ENCODE measurements at places on chromosomes 6 and 20. TPM values are rescaled to one million over a fixed set of nuclear protein-coding genes. Genes with fewer than 3 reads are reported as not detected.

Gene CRISP2
- 0.18 TPM for polyA plus RNA-seq

Gene TGM3
- polyA plus RNA-seq = 0.26 TPM

Gene UBD
- 1.6 TPM for polyA plus RNA-seq

- DNase-seq = no peak
Measured at GRCh38 chr6:87382861-87383260, 24.9 kb upstream of the CFAP206 start.

- no peak for DNase-seq
Measured at GRCh38 chr6:18693881-18694280, 306.7 kb downstream of the RNF144B start.

DNA sequence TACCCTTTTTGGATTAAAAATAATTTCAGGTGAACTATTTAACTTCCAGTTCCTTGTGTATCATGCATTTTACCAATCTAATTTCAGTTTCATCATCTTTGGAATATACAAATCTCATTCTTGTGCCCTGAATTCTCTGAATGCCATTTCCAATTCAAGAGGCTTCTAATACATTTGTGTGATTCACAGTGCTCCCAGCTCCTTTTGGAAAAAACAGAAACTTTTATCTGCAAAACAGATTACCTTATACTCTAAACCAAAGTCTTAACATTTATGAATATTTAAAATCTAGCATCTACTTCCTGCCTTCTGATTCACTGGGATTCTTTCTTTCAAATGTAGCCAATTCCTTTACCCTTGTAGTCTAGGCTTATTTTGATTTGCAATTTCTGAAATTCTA lies 11.1 kb upstream of the PEX7 start:
- no peak for DNase-seq

- peak; percentile 14 for DNase-seq
Measured at GRCh38 chr6:159899994-159900745, 9.4 kb downstream of the MAS1 start.

DNA sequence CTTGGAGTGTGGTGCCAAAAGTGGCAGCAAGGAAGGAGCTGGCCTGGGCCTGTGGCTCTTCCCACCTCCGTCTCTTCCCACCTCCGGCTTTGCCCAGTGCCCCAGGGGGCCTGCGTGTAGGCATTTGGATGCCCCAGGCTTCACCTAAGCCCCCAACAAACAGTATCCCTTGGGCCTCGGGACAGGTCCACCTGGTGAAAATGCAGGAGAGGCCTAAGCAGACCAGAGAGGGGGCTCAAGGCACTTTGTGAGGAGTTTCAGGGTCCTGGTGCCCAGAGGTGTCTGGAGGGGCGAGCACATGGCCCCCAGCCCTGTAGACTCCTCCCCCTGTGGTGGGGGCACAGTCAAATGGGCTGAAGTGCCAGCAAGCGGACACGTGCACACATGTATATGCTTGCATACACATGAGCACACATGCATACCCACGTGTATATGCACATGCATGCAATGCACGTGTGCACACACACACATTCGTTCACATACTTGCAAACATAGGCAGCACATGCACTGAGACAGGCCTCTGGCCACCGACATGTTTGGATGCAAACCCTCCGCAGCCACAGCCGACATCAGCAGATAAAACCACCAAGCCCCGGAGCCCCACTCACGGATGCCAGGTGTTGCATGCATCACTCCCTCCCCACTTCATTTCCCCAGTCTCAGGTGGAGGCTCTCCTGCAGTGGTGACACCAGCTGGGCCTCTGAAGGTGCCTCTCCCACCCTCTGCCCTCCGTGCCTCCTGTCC lies 124.5 kb downstream of the TAF4 start:
- no peak for DNase-seq

- no peak for DNase-seq
Measured at GRCh38 chr20:44830995-44831394, 20.6 kb upstream of the RIMS4 start.

DNA sequence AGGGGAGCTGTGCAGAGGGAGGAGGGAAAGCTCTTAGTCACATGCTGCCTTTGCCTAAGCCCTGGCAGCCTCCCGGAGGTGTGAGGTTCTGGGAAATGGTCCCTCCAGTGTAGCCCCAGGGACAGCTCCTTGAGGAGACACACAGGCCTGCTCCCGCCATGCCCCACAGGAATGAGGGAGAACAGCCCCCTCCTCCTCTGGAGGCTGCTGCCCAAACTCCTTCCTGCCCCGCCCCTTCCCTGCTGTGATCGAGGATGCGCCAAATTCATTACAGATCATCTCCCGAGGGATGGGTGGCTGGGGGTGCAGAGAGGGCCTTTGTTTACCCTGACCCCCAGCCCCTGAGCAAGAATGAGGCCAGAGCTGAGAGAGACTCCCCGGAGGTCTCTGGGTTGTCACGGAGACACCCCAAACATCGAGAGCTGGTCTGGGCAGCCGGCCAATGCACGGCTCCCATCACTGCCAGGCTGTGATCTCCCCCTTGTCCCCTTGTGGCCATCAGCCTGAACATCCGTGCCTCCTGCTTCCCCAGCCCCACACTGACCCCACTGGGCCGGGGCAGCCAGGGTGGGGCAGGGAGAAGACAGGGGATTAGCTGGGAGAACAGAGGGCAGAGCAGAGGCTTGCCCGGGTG lies 8.4 kb downstream of the CYP21A2 start:
- DNase-seq = peak; percentile 43

GRCh38 chr20:50077818-50078601 lies 34.9 kb downstream of the UBE2V1 start:
- no peak for DNase-seq

DNA sequence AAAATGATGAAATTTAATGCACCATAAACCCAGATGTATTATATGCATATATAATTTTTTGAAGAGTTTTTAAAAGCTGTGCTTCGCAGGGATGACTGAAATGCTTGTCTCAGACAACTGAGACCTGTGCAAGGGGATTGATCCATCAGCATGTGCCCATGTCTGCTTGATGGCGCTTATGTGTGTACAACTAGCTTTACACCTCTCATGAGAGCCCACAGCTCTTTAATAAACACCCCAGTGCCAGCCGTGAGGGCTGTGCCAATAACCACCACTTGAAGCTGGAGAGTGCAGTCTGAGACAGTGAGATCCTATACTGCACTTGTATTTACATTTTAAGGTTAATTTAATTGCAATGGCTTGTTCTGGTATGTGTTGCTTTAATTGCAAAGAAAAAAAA lies 225.5 kb downstream of the BCKDHB start:
- no peak for DNase-seq

- no peak for DNase-seq
Measured at GRCh38 chr6:158344534-158344933, 32.3 kb downstream of the TULP4 start.
